AG10803 (cell line): ENCODE measurements at places on chromosomes 3 and 15.
A peak's percentile ranks its signal among the peaks of the same experiment; 100 is the strongest.

- peak; percentile 13 for DNase-seq
These were observed 676 bp downstream of the CNOT10 start for GRCh38 chr3:32685543-32686185.

GRCh38 chr3:81859524-81859923 is 98.1 kb upstream of the GBE1 start:
- no peak for DNase-seq

DNA sequence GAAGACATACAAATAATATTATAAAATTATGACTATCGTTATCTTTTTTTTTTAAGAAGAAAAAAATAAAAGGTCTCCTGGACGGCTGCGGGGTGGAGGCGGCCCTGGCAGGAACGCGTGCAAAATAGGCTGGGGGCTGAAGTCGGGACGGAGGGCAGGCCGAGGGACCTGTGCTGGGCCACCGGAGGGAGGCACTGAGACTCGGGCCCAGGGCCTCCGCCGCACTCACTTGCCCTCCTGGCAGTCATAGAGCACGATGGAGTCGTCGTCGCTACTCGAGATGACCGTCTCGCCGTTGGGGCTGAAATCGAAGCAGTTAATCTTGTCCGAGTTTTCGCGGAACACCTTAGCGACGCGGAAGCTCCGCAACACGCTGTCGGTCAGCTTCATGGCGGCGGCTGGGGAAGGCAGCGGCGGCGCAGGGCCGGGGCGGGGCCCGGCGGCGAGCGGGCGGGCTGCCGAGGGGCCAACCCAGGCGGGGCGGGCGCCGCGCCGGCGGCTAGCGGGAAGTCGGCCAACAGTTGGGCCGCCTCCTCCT is 408 bp downstream of the WDR82 start:
- peak; percentile 47 for DNase-seq

DNA sequence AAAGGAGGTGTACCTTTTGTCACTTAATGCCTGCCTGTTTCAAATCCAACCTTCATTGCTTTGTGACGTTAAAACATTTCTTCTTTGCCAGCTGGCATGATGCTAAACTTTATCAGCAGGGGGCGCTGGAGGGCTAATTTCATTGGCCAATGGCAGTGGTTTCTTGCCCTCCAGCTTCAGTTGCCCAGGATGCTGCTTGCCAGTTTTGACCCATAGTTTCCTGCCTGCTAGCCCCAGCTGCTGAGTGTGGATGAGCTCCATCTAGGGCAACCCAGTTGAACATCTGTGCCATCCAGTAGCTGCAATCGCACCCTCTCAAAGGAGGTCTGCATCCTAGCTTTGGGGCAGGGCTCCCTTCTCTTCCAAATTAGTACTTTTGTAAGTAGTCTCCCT is 22.1 kb downstream of the ACKR2 start:
- peak; percentile 43 for DNase-seq

DNA sequence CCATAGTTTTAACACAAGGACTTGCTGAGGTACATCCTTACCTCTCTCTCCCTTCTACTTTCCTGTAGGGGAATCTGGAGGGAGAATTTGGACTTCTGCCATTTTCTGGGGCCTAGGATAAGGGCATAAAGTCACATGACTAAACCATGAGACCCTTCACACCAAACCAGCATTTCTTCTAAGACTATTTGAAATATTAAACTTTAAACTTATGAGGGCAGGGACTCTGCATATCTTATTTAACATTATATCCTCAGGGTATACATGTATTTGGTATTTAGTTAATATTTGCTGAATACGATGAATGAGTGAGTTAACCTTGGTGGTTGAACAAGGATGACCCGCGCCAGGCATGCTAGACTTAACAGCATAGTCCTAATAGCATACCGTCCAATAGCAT is 63.4 kb downstream of the USP13 start:
- DNase-seq: no peak

DNA sequence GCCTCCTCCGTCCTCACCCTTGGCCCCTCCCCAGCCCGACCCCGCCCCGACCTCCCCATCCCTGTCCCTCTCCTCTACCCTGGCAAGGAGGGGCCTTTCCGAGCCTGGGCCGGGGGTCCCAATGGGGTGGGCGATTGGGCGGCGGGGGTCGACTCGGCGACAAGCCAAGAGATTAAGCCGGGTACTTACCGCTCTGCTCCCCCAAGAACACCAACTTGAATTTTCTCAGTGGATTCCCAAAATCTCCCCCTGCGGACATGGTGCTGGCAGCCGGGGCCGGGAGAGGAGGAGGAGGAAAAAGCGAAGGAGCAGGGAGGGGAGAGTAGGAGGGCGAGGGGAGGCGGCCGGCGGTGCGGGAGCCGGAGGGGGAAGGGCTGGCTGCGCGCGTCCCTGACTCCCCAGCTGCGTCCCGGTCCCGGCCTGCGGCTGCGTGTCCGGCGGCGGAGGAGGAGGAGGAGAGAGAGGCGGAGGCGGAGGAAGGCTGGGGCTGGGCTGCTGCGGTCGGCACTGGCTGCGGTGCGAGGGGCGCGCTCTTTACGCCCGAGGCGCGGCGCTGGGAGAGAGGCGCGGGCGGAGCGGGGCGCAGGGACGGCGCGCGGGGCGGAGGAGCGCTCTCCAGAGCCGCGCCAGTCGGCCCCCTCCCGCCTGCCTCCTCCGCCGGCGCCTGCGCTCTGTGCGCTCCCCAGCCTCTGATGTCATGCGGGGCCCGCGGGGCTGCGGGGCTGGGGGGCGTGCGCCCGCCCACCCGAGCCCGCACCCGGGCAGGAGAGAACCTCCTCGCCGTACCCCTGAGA is at the start of gene RAB6B:
TSS of gene RAB6B (minus strand) at position 675 of the 794 bp plus-strand sequence. CDS start at position 259, 416 bp downstream.
- peak; percentile 32 for DNase-seq

GRCh38 chr15:29571792-29572431 is 250.4 kb downstream of the TJP1 start:
- DNase-seq: no peak

- peak; percentile 32 for DNase-seq
These were observed 688.9 kb upstream of the NAALADL2 start for GRCh38 chr3:174170248-174170647.

- peak; percentile 22 for DNase-seq
These were observed 2.5 kb downstream of the SCAMP2 start for GRCh38 chr15:74870436-74871215.

- DNase-seq: no peak
These were observed 9.0 kb downstream of the APOD start for GRCh38 chr3:195574497-195575304.

GRCh38 chr15:59165726-59166125 is 40.9 kb upstream of the LDHAL6B start:
- peak; percentile 53 for DNase-seq

- no peak for DNase-seq
These were observed 779 bp downstream of the GRIP2 start for GRCh38 chr3:14539384-14539741.

GRCh38 chr15:75718328-75718727 is 5.7 kb upstream of the CSPG4 start:
- peak; percentile 77 for DNase-seq

DNA sequence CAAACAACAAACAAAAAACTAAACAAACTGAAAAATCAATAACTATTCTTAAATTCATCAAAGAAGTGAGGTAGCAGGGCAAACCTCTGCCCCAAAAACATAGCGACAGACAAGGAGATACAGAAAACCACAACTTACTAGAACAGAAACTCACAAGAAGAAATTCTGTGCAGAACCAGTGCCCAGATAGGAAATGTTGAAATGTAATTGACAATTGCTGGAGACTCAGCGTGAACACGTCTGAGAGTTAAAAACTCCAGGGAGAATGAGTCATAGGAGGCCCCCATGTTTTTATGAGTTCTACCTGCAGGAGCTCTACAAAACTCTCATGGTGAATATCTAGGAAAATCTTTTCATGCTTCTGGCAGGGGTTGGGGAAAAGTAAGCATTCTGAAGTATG is 95.5 kb upstream of the SETMAR start:
- no peak for DNase-seq

GRCh38 chr15:33460166-33460805 is 149.5 kb downstream of the RYR3 start:
- DNase-seq: no peak

DNA sequence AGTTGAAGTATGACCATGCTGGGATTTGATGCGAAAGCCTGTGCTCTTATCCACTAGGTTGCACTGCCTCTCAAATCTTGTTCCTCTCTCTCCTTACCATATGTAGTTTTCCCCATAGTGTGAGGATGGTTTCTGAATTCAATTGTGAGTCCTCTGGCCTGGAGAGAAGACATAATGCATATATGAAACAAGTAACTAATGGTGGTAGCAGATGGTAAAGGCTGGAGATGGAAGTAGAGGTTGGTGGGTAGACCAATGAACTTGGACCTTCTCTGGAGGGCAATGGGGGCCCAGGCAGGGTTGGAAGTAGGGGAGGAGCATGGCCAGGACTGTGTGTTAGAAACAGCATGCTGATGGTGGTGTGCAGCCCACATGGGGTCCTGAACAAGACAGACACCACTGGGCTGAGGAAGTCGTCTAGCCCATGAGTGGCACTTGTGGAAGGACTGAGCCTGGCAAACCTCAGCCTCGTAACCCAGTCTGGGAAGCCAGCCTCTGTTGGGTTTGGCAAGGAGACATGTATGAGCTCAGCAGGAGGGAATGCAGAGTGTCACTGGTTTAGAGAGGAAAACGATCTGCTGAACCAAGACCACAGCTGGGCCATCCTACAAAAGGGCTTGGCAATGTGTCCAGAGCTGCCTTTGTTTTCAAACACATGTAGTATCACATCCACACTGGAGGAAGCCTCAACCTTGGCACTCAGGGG is 18.5 kb upstream of the LMCD1 start:
- peak; percentile 99 for DNase-seq

DNA sequence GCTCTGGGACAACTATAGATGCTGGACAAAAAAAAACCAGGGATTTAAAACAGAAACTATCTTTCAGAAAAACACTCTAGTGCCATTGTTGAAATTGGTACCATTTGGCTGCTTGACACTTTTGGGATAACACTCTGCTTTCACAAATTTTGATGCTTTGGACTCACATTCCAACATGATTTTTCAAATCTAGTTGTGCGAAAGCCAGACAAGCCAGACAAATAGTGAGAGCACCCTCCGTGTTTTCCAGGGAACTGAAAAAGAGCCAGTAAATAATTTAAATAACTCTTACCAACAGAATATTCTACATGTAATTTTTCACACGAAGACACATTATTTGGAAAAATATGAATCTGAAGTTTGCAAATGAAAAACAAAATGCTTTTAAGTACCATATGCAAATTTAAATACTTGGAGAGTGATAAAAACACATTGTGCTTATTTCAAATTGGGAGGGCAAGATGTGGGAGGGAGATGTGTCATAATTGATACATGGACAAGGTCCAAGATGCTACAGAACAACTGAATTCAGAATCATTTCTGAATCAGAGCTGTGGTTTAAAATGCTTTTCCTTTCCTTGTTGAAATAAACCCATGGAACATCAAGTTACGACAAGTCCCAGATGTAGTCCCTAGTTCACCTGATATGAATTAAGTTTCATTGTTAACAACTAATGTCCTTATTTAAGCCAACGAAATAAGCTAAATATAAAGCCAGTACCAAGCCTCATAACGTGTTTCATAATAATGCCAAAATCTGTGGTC is 144.2 kb upstream of the SOX2 start:
- no peak for DNase-seq

GRCh38 chr3:71149959-71150954 is 433.3 kb downstream of the FOXP1 start:
- DNase-seq: no peak
